Activated T-helper 17 cell treated with anti-CD3 and anti-CD28 coated beads, Interleukin-2, amount 50 U/mL, for 72 hours (primary cell): ENCODE measurements at places on chromosomes 2 and 18. TPM values are rescaled to one million over a fixed set of nuclear protein-coding genes. Genes with fewer than 3 reads are reported as not detected.

GRCh38 chr2:31922542-31923408 lies 88.0 kb downstream of the MEMO1 start:
- ATAC-seq = no peak

Gene PPP1R1C
- total RNA-seq = not detected

Gene LIMS1
- 186 TPM for total RNA-seq

Gene ZNF142
- total RNA-seq = 44.0 TPM

DNA sequence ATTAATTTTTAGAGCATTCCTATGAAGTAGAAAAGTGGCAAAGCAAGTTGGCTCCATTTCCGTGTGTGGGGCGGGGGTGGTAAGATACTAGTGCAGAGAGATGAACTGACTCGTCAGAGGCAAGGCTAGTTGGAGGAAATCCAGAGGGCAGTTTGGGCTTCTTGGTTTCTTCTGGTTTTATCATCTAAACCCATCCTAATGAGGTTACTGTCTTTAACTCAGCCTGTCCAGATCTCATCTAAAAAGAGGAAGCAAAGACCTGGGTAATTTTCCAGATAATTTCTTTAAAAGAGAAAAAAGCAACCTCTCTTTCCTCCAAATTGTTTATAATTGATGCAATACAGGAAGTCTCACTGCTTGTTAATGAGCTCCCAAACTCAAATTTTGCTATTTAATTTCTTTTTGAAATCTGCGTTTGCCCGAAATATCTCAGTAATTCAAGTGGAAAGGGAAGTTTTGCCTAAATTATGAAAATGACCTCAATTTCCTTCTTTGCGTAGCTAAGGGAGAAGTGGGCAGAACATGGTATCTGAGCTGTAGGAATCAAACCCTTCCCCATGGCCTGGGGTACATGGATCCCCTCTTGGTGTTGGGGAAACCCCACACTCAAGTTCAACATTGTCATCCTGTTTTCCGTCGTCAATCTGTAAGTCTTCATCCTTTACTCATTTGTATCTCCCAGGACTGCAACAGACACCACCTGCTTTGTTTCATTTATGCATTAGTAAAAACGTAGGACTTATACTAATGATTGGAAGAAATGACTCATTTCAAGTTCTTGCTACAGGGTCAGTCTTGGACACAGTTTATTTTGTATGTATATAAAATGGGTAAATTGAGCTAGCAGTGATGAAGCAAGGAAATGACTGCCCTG lies 89.1 kb upstream of the KLF7 start:
- ATAC-seq = peak; percentile 33

DNA sequence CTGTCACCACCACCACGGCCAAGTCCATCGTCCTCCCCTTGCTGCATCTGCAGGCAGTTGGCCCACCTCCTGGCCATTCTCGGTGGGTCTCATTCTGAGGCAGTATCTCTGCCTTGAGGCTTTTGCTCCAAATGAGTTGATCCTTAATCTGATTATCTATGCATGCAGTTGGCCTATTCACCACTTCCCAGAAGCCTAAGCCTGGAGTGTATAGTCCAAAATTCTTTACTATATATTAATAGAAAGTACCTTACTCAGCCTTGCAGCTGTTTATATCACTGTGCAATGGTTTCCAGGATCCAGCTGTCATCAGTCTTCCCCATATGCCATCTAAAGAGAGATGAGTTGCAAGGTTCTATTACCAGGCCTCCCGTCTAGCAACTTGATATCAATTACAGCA lies 292.4 kb downstream of the SS18 start:
- no peak for ATAC-seq

DNA sequence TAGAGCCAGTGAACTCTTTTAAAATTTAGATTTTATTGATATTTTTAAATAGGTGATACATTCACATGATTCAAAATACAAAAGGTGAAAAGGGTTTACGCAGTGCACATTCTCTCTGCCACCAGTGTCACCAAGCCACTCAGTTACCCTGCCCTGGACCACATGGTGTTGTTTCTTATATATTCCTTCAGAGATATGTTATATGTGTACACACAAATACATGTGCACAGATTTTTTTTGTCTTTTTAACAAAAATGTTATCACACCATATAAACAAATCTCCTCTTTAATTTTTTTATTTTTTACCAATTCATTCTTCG lies 26.2 kb downstream of the SERPINB4 start:
- ATAC-seq = no peak

- ATAC-seq = no peak
Observed at GRCh38 chr18:2572892-2573291, 1.5 kb downstream of the NDC80 start.

Gene GNAL
- 0.32 TPM for total RNA-seq

Gene DYNAP
- not detected for total RNA-seq

Gene RBFA
- total RNA-seq = 39.4 TPM

Gene AGXT
- not detected for total RNA-seq

Gene C2orf80
- total RNA-seq = not detected

GRCh38 chr2:65765376-65765775 lies 333.0 kb upstream of the SPRED2 start:
- ATAC-seq = no peak

Gene MEIS1
- total RNA-seq = not detected

Gene CROCC2
- total RNA-seq = not detected

DNA sequence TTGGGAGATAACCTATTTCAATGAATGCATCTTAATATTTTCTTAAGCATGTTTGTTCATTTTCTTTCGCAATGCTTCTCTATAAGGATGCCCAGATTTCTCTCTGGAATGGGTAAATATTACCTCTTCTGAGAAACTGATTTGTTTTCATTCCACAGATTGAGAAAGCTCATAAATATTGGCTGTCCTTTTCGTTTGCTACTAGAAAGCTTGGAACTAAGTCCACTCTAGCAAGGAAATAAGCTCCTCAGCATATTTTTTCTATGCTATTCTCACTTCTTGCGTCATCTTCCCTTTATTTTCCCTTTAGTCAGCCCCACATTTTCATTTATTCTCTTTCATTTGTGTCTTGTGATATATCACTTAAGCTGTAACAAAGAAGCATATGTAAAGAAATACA lies 76.3 kb downstream of the ANTXR1 start:
- ATAC-seq = no peak

DNA sequence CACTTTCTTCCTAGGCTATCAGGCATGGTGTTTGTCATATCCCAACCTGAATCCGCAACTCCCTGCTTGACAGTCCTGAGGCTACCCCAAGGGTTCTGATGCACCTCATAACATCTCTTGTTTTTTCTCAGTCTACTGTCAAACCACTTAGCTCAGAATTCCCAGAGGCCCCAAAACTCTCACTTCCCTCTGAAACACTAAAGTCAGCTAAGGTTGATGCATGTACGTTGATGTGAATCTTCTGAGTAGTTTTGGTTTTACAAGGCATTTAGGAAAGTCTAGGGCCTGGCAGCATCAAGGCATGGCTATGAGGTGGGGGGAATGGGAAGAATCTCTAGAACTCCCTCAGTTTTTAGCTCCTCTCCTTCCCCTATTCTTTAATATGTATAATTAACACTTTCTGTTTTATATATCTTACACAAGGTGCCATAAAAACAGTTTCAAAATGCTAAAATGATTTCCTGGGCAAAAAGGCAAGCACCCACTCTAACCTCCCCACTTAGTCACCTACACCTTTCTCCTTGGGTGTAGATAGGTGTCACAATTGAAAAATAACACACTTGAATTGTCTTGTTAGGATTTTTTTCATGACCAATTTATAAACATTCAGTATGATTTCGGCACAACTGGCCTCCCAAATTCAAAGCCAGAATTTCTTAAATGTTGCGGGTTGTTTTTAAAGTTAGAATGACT lies 71.4 kb upstream of the TANK start:
- peak; percentile 28 for ATAC-seq

Gene DSC3
- total RNA-seq = not detected

DNA sequence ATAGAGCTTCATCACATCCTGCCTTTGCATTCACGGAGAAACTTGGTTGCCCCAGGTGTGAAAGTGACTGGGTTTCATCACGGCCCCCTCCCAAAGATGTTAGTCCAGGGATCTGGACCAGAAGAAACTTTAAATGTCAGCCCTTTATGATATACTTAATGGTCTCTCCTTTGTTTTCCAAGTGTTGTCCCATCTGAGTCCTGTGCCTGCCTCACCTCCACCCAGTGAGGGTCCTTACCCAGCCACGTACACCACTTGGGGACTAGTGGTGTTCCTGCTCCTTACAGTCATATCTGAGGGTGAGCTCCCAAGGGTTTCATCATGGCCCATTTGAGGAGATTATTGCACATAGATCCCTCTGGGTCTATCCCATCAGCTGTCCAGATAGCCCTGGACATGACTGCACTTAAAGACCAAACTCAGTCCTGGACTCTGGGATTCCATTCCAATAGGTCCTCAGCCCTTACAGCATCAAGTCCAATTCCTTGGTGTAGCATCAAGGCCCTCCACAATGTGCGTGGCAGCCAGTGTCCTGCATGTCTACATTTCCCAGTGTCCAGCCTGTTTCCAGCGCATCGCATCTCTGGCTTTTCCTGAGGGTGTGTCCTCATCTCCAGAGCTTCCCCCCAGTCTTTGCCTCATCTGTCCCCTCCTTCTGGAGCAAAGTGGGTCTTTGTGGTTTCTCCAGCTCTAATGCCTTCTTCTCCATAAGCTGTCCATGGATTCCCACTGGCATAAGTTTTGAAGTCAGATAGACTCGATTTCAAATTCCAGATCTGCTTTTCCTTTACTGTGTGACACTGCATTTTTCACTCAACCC lies 351.6 kb downstream of the MYCN start:
- ATAC-seq = no peak

- ATAC-seq = peak; percentile 28
Observed at GRCh38 chr18:2994603-2995432, 18.1 kb downstream of the LPIN2 start.
